Activated CD4-positive, alpha-beta T cell treated with anti-CD3 and anti-CD28 coated beads, Interleukin-2, amount 50 U/mL, for 16 hours (primary cell): ENCODE measurements at places on chromosomes 16 and 17.

DNA sequence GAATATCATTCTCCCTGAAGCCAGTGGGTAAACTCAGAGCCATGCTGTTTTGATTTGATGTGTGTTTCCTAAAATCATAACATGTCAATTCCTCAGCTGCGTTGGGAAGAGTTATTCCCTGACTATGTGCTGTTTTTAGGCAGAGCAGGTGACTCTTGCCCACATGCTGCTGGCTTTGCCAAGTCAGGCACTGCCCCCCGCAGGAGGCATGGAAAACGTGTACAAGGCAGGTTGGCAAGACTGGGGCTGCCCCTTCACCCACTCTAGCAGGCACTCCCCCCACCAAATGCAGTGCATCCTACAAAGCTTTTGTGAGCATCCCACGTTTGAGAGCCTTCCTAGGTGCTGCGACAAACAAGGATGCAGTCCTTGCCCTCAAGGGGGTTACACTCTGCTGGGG, 38.3 kb upstream of the NAT9 start:
- DNase-seq, result no peak

GRCh38 chr17:42198897-42199296, 4.6 kb upstream of the GHDC start:
- no peak for DNase-seq

GRCh38 chr17:19381741-19382444, 3.6 kb downstream of the MAPK7 start:
- no peak for DNase-seq

DNA sequence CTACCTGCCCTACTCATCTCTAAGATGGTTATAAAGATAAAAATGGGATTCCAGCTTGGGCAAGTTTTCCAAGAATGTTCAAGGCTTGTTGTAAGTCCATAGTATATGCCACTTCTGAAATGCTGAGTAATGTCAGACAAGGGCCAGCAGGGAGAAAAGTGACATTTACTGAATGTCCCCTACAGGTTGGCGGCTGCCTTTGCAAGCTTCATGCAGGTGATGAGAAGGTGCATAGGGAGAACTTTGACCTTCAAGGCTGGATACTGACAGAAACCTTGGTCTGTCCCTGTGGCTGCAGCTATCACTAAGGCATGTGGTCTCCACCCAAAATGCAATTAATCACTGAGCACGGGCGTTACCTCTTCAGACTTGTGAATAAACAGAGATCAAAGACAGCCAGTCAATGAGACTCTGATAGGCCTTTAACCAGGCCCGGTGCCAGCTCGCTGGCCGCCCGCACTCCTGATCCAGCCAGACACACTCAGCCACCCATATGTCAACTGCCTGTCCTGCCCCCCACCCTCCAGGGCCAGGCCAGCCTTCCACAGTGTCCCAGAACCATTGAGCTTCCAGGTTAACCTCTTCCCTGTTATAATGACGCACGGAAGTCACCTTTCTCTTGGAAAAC, 26.8 kb upstream of the AXIN2 start:
- no peak for DNase-seq

DNA sequence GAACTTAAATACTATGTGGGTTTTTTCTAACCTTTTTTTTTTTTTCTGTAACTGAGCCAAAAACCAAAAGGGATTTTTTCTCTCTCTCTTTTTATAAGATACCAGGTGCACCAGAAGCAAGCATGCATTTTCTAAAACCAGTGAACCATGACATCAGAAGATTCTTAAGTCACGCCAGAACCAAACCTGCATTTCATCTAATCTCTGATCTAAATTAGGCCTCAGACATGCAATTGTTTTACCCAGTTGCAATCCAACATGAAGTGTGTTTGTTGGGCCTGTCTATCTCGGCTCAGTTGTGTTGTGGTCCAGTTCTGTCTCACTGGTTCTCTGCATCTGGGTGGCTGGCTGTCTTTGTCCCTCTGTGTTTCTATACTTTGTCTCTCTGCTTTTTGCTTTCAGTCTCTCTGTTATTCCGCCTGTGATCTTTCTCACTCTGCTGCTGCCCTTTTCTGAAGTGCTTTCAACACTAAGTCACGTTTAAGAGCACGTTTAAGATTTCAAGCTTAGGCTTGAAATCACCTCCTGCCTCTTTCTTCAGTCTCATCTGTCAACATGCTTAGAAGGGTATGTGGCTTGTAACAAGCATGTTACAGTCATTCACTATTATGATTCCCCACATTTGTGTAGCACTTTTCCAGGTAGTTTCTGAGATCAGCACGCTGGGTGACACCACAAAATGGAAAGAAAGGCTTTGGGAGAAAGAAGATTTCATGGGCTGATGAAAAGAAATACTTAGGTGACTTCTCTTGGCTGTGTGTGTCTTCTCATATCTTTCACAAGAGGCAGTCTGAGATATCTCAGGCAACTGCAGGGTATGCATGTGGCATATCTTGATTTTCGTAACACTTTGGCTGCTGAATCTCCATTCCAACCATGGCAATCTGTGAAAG, 488.9 kb downstream of the SHISA9 start:
- no peak for DNase-seq

- no peak for DNase-seq
Observed at GRCh38 chr16:80437707-80438106, 103.1 kb upstream of the DYNLRB2 start.

GRCh38 chr17:65394811-65395472, 166.5 kb downstream of the AXIN2 start:
- DNase-seq, result no peak

- DNase-seq, result no peak
Observed at GRCh38 chr17:81814748-81815645, 11.0 kb downstream of the GCGR start.

- DNase-seq, result peak; percentile 81
Observed at GRCh38 chr16:67555795-67556212, 6.5 kb upstream of the CTCF start.

- DNase-seq, result no peak
Observed at GRCh38 chr17:72948115-72948514, 144.4 kb downstream of the SLC39A11 start.

DNA sequence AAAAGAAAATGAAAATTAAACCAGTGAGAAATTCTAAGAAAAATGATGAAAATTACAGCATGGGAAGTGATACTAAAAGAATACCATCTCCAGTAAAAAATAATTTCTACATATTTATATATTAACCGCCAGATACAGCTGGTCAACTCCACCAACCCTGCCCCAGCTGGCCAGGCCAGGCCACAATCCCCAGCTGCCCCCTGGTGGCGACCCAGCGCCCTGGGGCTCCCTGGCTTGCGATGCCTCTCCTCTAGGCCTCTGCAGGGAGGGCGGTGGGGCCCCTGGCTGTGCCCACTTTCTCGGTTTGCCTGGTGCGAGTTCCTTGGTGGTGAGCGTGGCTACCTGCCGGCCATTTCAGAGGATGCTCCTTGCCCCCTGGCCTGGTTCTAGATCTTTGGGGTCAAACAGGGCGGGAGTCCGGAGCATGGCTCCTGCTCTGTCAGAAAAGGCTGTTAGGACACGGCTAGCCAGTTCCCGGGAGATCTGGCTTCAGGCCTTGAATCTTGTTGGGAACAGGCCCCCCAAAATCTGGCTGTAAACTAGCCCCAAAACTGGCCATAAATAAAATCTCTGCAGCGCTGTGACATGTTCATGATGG, 14.5 kb downstream of the GLIS2 start:
- peak; percentile 61 for DNase-seq

GRCh38 chr17:58360296-58361063, 8.5 kb upstream of the SUPT4H1 start:
- no peak for DNase-seq
